ENCODE measurements at places on chromosomes 1 and 21.

DNA sequence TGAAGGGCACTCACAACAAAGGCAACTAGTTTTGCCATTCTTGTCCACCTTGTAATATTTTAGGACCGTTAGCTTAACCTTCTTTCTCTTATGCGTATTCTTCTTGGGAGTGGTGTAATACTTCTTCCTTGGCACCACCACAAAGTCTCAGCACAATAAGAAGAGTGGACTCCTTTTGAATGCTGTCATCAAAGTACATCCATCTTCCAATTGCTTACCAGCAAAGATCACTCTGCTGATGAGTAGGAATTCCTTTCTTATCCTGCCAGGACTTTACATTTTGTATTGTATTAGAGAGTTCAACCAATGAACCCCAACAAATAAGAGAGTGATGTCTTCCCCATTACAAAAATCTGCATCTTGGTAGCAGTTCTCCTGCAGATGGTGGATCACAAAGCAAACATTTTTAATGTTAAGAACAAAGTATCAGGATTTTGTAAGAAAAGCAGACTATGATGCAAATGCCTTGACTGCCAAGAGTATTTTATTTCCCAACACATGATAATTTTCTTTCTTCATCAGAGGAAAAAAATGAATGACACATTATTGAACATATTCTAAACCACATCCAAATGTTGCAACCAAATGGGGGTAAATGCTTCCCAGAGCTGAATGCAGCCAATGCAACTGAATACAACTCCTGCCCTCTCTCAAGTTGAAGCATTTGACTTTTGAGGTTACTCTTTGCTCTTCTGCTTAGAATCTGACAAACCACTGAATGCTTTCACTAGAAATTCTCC lies 5.1 kb upstream of the ARNT start:
- DNase-seq, result no peak

GRCh38 chr1:211975152-211975941 lies 60.0 kb downstream of the INTS7 start:
- DNase-seq, result no peak

GRCh38 chr1:8681911-8682310 lies 135.5 kb downstream of the RERE start:
- DNase-seq, result no peak

DNA sequence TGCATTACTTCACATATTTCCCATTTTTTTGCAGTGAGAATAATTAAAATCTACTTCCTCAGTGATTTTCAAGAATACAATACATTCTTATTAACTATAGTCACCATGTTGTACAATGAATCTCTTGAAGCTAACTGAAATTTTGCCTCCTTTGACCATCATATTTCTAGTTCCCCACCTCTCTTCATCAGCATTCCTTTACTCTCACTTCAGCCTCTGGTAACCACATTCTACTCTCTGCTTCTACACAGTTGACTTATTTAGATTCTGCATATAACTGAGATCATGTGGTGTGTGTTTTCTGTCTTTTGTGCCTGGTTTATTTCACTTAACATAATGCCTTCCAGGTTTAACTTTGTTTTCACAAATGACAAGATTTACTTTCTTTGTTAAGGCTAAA lies 304.4 kb upstream of the LYPLAL1 start:
- DNase-seq, result no peak

DNA sequence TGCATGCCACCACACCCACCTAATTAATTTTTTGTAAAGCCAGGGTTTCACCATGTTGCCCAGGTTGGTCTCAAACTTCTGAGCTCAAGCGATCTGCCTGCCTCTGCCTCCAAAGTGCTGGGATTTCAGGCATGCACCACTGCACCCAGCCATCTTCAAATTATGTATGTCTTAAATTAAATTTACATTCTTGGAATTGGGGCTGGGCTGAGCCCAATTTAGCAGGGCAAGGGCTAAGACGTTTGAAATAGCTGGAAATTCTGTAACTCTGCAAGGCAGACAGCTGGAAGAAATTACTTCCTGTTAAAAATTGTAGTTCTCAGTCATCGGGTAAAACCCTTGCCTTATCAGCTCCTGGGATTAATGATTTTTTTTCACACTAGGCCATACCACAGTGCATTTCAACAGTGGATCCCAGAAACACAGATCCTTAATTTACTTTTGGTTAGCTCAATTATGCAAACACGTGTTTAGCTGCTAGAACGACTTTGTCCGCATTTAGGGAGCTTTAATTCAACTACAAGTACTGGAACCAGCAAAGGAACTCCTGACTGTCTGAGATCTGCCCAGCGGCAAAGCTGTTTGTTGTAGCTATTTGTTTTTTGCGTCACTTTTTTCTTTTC lies 83.3 kb downstream of the OLFML3 start:
- DNase-seq, result no peak

GRCh38 chr1:61053712-61054600 lies 28.4 kb upstream of the NFIA start:
- DNase-seq, result no peak

DNA sequence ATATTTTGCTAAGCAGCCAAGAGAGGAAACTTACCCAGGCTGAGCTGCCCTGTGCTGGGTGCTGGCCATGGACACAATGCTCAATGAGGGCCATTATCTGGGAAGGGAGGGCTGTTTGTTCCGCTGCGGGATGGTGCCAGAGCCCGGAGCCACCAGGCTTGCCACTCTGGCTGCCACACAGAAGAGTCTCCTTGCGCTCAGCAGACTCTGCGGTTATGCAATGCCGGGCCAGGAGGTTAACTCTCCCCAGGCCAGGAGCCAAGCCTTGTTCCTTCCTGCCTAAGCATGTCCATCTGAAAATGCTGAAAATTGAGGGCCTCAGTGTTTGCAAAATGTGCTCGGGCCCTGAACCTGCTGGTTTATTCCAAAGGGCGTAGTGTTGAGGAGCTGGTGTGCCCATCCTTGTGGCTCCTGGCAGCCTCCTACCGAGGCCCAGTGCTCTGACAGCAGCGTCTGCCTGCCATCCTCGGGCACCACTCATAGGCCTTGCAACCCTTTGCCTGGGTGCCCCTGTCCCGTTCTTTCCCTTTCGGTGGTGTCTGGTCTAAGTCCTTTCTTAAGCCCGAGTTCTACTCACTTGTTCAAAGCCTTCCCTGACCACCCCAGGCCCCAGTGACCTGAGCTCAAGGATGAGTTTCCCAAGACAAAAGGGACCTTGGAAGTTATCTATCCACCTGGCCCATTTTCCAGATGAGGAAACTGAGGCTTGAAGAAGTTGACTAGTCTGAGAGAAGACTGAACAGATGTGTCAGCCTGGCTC lies 133.8 kb upstream of the EDN2 start:
- no peak for DNase-seq

- DNase-seq, result no peak
These were observed 2.8 kb upstream of the NRAS start for GRCh38 chr1:114719424-114719787.

All from NCI-H774 (cell line).